Activated T-cell treated with anti-CD3 and anti-CD28 coated beads, Interleukin-2, amount 50 U/mL, for 1 hour (primary cell): ENCODE measurements at places on chromosomes 1 and 21.

GRCh38 chr1:25872713-25873112 is 2.8 kb downstream of the PAQR7 start:
- DNase-seq, result no peak

DNA sequence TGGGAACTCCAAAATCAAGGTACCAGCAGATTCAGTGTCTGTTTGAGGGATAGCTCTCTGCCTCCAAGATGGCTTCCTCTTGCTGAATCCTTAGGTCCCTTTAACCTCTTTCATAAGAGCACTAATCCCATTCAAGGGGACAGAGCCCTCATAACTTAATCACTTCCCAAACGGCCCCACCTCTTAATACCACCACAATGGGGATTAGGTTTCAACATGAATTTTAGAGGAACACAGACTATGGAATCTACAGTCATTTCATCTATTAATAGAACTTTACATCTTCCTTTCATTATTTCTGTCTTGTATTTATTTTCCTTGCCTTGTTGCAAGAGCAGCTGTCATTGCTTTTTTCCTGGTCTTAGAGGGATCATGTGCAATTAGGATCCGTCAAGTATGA is 30.3 kb downstream of the HOOK1 start:
- no peak for DNase-seq

GRCh38 chr1:174491606-174492005 is 43.8 kb downstream of the GPR52 start:
- no peak for DNase-seq

- DNase-seq, result no peak
Observed at GRCh38 chr21:25079053-25079452, 528.2 kb downstream of the MRPL39 start.

DNA sequence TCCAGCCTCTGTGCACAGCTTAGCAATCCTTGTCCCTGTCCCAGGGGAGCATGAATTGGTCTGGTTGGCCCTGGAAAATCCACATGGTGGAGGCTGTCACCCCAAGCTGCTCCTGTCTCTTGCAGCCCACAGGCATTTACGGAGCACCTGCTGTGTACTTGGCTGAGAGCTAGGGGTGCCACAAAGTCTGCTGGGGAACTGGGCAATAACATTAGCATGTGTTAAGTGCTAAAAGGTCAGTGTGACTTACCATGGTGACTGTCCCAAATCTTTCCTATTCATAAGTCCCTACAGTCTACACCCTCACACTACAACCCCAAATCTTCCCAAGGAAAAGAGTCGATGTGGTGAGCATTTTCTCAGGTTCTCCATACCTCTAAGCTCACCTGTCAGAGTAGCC is 53.6 kb upstream of the ARTN start:
- no peak for DNase-seq

DNA sequence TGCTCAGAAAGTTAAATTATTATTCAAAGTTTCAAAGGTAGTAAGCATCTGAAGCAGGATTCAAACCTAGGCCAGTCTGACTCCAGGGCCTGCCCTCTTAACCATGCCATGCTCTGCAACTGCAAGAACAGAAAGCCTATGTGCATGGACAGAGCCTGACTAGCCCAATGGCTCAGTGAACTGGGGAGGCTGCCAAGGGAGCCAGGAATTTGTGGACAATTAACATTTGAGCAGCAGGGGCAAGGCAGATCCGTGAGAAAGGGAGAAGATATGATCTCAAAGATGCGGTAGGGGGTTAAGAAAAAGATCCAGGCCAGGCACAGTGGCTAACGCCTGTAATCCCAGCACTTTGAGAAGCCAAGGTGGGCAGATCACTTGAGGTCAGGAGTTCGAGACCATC is 6.5 kb upstream of the ATP1A4 start:
- no peak for DNase-seq

DNA sequence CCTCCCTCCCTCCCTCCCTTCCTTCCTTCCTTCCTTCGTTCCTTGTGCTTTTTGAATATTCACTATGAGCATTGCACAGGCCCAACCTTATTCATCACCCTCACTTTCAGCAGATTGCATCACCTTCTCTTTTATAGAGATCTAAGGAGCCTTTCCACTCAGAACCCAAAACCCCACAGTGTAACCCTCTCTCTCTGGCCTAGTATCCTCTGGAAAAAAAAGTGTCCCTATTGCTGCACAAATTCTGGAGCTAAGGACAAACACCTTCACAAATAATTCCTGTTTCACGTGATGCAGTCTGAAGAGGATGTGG is 25.6 kb downstream of the OR10J5 start:
- DNase-seq, result no peak

DNA sequence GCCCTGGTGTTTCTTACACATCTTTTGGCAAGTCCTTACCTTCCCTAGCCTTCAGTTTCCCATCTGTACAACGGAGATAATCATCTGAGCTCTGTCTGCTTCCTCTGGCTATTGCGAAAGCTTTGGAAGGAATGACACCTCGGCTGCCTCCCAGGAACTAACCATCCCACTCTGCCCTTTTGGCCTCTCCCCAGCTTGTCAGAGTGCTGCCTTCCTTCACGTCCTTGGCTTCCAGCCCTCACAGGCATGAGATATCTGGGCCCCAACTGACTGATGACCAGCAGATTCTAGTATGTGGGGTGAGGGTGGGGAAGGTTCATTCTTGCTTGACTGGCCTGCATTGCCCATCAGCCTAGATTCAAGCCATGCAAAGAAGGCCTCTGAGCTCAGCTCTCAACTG is 253.1 kb upstream of the FGGY start:
- DNase-seq, result no peak

DNA sequence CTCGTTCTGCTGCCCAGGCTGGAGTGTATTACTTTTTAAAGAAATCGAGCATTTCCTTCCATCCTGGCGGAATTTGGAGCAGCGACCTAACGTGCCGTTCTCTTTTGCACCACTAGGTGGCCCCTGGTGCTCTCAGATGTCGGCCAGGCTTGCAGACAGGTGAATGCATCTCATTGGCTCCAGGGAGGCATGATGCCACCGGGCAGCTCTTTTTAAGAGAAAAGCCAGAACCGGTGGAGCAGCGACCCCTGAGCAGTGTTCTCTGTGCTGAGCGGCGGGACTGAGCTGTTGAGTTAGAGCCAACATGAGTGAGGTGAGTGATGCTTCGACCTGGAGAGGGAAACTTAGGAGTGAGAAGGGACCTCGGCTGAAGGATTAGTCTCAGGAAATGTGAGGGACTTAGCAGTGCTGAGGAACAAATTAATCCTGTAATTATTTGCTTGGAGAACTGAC is at the start of gene PCP4:
PCP4 (plus strand) TSS at position 241 of the 453 bp plus-strand sequence; CDS start at position 305, 64 bp downstream.
- peak; percentile 23 for DNase-seq

DNA sequence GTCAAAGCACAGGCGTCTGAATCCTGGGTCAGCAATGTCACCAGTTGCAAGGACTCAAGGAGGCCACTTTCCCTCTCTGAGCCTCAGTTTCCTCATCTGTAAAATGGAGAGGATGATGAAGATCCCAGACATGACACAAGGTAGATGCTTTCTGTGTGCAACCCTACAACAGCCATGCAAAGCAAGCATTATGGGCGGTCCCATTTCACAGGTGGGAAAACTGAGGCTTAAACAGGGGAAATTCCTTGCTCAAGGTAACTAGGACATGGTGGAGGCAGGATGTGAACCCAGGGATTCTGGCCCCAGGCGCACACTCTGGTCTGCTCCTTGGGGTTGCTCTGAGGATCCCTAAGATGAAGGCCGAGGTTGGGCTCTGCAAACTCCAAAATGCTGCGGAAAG is 311.0 kb downstream of the PTPRU start:
- DNase-seq, result no peak

DNA sequence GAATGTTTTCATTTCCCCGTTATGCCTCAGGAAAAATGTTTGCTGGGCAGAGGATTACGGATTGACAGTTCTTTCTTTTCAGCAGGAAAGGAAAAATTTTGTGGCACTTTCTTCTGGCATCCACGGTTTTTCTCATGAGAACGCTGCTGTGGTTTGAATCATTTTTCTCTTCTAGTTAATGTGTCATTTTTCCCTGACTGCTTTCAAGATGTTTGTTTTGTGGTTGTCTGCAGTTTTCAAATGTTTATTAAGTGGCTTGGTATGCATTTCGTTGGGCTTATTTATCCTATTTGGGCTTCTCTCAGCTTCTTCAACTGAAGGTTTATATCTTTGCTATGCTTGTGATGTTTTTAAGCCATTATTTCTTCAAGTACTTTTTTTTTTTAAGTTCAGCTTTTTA is 359.0 kb downstream of the RGS7 start:
- DNase-seq, result no peak

- DNase-seq, result no peak
Observed at GRCh38 chr1:236168716-236169429, 26.5 kb downstream of the GPR137B start.

- no peak for DNase-seq
Observed at GRCh38 chr1:80418134-80418533, 1382.6 kb upstream of the ADGRL2 start.

DNA sequence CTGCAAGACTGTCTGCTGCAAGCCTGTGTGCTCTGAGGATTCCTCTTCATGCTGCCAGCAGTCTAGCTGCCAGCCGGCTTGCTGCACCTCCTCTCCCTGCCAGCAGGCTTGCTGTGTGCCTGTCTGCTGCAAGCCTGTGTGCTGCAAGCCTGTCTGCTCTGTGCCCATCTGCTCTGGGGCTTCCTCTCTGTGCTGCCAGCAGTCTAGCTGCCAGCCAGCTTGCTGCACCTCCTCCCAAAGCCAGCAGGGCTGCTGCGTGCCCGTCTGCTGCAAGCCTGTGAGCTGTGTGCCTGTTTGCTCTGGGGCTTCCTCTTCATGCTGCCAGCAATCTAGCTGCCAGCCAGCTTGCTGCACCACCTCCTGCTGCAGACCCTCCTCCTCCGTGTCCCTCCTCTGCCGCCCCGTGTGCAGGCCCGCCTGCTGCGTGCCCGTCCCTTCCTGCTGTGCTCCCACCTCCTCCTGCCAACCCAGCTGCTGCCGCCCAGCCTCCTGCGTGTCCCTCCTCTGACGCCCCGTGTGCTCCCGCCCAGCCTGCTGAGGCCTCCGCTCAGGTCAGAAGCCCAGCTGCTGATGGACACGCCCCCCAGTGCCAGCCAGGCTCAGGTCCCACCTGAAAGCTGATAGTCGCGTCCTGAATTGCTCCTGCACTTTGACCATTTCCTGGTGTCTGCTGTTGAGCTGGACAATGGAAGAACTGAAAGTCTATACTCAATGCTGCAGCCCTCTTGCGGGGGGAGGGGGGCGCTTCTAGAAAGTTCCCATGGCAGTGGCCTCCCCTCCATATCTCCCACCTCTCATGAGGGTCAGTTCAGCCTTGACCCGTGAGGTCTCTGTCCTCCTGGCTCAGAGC is 1.2 kb downstream of the KRTAP10-4 start:
- no peak for DNase-seq

DNA sequence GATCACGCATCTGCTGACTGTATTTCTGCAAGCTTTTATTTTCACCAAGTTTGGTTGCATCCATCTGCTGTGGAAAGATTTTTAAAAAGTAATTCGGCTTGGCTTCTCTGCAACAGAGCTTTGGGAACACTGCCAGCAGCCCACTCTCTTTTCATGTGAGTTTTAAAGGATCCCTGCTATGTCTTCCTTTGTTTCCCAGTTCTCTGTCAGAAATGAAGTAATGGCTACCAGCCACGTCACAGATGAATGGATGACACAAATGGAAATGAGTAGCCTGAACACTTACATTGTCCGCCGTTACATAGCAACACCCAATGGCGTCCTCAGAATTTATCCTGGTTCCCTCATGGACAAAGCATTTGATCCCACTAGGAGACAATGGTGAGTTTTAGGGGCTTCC is 80.6 kb upstream of the RAVER2 start:
- DNase-seq, result no peak

DNA sequence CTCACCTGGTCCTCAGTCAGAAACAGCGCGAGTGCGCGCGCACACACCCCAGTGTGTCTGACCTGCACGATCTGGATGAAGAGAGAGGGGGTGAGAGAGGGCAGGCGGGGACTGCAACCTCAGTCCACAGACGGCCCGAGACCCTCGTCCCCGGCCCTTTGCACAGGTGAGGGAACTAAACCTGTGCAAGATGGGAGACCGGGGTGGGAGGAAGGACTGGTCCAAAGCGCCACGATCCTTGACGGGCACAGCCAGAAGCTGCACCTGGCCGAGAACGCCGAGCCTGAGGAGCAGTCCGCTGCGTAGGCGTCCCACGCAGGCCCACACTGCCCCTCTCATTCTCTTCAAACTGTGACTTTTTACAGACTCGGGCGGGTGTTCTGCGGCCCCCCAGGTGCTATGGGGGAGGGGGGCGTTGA is 519 bp upstream of the IQCC start:
- DNase-seq, result no peak

DNA sequence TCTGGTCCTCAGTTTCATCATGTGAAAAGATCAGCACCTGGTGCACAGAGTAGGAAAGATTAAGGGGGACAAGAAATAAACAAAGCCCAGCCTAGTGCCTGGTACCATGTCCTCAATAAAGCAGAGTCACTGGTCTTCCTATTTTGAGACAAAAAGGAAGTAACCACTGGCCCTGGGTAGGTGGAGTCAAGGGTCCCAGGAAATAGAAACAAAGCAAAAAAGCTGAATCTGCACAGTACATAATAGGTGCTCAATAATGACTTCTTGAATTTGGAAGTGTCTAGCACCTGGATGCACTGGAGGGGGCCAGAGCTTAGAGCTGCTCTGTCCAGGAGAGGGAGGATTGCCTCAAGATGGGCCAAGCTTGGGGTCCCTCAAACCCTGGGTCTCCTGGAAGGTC is 1.9 kb upstream of the EPHB2 start:
- no peak for DNase-seq

- no peak for DNase-seq
Observed at GRCh38 chr1:168792592-168793125, 63.7 kb upstream of the DPT start.

DNA sequence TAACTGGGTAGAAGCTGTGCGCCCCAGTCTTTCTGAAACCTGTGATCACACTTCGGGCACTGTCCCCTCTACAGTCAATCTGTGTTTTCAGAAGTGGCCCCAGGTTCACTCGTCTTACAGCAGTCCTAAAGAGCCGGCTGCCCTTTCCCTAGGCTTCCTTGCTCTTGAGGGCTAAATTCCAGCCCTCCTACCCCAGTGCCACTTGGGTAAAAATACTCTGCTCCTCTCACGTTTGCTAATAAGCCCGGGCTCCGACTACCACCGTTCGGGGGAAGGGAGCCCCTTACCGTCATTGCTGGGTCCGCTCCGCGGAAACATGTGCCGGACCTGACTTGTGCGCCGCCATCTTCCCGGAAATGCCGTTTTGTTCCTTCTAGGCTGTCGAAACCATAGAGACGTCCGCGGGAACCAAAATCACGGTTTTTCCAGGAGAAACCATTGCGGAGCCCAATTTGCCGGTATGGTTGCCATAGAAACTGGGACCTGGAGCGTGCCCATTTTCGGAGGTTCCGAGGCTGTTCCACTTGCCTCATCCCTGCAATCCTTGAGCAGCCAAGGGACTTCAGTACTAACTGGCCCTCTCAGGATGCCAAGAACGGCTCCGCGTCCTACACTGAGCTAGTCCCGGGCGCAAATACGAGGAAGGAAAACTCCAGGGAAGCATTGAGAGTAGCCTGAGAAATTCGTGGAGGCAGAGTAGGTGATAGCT is at the start of gene GPATCH4:
GPATCH4 (minus strand) TSS at position 358 of the 709 bp plus-strand sequence.
- peak; percentile 75 for DNase-seq
